ENCODE measurements at places on chromosomes 5 and 9.

- no peak for DNase-seq
Measured at GRCh38 chr9:134185536-134186011, 21.2 kb upstream of the RNU6ATAC start.

DNA sequence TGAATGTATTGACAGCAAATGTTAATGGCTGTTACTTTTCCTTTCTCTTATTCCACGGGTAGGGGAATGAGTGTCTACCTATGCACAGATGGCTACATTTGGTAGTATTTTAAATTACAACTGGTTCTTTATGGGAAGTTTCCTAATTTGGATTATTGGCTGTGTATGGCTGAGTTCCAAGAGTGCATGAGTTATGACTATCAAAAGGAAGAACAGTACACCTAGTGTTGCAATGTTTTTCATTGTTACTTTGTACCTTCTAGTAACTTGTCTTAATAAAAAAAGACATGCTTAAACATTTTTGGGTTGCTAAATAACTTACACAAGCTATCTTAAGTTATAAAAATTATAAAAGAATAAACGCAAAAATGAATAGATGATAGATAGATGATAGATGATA lies 35.8 kb upstream of the MAMDC2 start:
- no peak for DNase-seq

DNA sequence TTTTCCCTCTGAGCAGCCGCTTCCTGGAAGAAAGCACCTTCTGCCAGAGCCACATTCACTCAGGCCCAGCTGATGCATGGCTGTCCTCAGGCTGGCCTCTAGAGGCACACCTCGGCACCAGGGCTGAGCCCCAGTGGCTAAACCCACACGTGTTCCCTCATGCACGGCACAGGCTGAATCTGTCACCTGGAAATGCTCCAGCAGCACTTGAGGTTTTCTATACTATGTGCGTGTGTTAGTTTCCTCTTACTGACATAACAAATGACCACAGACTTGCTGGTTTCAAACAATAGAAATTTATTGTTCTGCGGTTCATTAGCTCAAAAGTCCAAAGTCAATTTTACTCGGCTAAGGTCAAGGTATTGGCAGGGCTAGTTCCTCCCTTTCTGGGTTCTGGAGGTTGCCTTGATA lies 141.4 kb downstream of the LRRC70 start:
- no peak for DNase-seq

DNA sequence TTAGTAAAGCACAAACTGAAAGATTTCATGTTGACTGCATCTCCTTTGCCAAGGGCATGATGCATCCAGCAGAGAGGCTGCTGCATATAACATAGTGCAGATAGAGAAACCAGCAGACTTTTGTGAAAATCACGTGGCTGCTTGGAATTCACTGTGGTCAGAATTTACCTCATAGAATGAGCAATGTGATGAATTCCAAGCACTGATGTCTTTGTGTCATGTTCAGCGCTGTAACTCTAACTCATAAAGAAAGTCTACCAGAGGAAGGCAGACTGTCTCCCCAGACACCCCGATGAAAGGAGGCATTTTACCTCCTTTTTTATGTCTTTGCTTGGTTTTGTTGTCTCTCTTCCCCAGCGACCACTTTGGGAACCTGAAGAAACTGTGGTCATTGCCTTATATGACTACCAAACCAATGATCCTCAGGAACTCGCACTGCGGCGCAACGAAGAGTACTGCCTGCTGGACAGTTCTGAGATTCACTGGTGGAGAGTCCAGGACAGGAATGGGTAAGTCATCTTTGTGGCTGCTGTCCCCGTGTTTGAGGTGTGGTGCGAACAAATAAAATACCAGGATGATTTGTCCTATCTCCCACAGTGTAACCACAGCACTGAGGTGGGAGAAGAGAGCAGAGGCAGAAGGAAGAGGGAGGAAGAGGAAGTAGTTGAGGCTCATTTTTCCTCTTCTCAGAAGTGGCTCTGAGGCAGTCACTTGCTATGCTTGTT lies 42.0 kb downstream of the ITK start:
- DNase-seq = no peak

DNA sequence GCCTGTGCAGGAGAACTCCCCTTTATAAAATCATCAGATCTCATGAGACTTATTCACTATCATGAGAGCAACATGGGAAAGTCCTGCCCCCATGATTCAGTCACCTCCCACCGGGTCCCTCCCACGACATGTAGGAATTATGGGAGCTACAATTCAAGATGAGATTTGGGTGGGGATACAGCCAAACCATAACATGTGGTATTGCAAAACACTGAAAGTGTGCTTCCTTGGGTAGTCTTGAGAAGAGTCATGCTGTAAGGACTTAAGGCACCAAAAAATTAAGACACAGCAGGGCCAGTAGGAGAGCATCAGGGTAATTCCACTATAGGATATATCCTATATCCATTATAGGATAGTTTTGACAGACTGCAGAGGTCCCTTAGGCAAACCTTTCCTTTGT lies 29.4 kb upstream of the GDNF start:
- no peak for DNase-seq

GRCh38 chr5:90612919-90613318 lies 54.3 kb downstream of the ADGRV1 start:
- DNase-seq = no peak

- DNase-seq = no peak
Measured at GRCh38 chr5:52945040-52945439, 44.1 kb upstream of the ITGA2 start.

DNA sequence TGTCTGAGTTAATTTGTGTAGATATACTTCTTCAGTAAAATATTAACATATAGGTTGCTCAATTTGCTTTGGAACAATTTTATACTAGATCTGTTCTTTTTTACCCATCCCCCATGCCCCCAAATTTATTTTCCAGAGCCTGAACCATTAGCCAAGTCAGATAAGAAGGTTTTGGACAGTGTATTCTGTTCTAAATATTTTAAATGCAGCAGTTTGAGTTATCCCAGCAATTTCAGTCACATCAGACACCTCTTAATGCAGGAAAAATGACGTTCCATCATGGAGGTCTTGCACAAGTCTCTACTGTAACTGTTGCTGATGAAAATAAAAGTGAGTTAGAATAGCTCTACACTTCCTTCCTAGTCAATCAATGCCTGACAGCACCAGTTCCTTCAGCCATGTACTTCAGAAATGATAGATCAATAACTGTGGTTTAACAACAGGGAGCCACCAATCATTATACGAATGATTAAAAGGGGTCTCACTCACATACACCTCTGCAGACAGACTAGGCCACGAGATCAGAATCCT lies 215.8 kb downstream of the BNC2 start:
- no peak for DNase-seq

- DNase-seq = no peak
Measured at GRCh38 chr9:89372230-89372816, 54.0 kb downstream of the SECISBP2 start.

DNA sequence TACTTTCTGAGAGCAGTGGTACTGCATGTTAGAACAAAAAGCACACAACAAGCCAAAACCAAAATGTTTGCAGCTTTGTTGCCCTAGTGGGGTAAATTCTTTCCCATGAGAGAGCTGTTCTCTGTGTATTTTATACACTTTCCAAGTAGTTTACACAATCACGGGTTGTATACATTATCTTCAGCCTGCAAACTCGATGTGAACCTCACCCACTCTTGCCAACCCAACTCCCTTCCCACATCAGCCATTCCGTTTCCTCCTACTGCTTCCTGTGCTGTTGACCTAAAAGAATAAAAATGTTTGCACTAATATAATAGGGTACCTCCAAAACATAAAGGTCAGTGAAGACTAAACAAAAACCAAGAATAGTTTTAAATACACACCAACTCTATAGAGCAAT lies 47.0 kb downstream of the IQGAP2 start:
- DNase-seq = no peak

DNA sequence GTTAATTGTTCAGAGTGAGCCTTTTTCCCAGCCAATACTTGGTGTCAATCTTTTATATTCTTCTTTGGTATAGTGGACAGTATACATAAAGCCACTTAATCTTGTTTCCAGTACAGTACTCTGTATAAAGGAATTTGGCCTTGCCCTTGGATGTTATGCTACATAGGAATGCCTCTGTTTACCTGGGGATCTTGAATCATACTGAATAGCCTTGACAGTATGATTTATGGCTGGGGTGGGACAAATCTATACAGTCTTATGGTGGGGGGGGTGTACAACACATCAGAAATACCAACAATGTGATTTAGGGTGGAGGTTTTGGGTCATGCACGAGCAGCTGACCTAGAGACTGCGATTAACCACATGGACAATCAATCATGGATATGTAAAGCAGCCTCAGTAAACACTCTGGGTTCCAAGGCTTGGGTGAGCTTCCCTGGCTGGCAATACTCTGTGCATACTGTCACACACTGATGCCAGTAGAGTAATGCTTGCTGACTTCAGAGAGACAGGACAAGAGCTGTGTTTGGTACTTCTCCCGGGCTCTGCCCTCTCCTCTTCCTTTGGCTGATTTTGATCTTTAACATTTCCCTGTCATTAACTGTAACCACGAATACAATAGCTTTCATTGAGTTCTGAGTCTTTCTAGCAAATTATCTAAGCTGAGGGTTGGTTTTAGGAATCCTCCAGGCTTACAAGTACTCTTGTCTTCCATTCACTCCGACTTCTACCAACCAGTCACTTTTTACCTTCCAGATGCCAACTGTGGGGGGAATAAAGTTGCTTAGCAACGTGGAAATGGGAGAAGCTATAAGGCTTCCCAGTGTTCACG lies 84.6 kb downstream of the IARS1 start:
- no peak for DNase-seq

DNA sequence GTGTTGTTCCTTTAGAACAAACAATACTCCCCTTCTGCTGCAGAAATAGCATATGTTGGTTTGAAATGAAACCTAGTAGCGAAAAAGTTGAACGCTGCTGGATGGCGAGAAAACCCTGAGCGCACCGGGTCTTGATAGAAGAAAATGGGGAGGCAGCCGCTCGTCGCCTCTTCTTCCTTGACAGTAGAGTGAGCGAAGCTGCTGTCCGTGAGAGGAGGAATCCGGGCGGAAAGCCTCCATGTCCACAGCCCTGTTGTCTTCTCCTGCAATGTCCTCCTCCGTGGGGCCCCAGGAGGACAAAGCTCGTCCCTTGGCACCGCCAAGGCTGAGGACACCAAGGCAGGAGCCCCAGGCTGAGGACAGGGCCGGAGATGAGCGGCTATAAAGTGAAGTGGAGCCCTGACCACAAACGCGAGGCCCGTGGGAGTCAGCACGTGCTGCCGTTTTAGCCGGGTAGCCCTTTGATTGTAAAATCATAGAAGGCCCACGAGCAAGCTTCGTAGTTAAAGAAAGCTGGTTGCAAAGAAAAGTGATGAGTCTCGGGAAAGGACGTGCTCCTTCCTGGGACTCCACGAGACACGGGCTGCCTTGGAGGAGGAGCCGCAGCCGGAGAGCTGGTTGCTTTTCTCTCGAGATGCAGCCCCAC lies 35.6 kb downstream of the MRPL36 start:
- no peak for DNase-seq

GRCh38 chr5:149294872-149295829 lies 23.5 kb downstream of the AFAP1L1 start:
- DNase-seq = no peak

- DNase-seq = no peak
Measured at GRCh38 chr5:75824323-75824722, 107.1 kb upstream of the POC5 start.

GRCh38 chr5:58412932-58413331 lies 47.0 kb downstream of the PLK2 start:
- no peak for DNase-seq

- no peak for DNase-seq
Measured at GRCh38 chr5:152599096-152599495, 194.0 kb upstream of the NMUR2 start.

GRCh38 chr9:125649315-125649714 lies 57.7 kb downstream of the MAPKAP1 start:
- DNase-seq = no peak

DNA sequence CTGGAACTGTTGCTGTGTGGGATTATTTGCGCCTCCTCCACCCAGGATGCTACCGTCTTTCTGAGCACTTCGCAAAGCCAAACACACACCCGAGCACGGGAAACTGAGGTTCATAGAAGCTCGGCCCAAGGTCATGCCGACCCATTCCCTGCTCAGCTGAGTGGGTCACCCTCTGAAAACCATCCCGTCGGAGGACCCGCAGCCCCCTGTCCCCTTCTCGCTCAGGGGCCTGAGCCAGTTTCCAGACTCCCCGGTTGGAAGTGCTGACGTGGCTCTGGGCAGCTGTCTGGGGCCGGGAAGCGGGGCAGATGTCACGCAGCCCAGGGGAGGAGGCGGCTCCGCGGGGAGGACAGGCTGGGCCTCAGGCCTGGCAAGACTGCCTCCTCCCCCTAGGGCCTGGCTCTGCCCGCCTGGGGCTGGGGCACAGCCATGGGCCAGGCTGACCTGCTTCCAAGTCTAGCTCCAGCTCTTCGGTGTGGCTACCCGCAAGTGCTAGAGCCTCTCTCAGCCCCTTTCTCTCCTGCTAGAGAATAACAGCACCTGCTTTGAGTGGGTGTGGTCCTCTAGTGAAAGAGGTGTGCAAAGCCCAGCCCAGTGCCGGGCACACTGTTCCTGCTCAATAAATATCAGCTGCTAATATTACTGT lies 9.9 kb upstream of the CXXC5 start:
- DNase-seq = no peak

GRCh38 chr5:132115375-132115774 lies 41.8 kb downstream of the CSF2 start:
- DNase-seq = no peak

- DNase-seq = no peak
Measured at GRCh38 chr9:128412120-128412790, 8.4 kb upstream of the CERCAM start.

DNA sequence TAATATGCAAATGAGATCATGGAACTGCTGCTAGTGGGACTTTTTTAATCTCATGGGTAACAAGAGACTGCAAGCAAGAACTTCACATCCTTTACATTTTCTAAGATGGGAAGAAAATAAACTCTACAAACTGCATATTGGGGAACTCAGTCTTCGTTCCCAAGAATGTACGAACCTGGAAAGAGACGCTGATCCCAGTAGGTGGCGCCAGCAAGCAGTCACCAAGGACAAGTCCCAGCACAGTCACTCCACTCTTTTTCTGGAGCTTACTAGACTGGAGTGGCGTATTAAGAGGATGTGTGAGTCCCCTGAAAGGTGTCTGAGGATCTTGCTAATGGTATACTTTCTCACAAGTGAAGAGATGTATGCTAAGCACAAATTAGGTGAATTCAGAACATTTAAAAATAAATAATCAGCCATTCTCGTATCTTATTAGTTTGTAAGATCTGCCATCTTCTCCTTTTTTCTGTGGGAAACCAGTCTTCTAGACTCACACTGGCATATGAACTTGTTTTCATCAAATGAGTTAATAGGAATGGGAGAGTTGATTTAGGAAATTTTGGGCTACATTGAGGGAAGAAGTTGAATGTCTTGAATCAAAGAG lies 16.0 kb upstream of the PUM3 start:
- DNase-seq = no peak

DNA sequence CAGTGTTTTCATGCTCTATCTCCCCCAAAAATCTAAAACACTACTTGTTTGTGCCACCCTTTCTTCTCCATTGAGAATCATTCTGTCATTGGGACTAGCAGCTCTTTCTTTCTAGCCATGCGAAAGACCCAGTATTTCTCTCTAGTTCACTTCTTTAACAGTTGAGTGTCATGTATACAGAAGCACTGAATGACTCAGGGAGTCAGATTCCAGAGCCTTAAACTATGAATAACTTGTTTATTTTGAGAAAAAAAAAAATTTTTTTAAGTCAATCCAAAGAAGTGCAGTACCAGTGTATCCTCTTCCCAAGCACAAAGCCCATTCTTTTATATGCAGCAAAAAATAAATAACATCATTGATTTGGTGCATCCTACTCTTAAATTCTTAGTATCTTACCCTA lies 415.4 kb upstream of the GRAMD2B start:
- DNase-seq = no peak
